CD14-positive monocyte (primary cell): ENCODE measurements at places on chromosomes 13 and 19.

DNA sequence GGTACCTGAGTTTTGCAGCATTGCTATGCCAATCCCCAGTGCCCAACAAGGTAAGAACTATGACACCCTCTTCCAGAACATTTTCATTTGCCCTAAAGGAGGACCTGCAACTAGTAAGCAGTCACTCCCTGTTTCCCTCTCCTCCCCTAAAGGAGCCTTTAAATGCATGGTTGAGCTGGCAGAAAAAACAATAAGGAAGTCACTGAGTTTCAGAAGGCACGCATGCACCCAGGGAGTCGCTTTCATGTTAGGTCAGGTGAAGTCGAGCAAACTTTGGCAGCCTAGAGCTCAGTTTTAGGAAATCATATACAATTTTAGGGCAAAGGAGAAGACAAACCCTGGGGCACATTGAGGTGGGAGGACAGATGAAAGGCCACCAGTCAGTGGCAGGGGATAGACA is 11.8 kb downstream of the NLRP11 start:
- DNase-seq: no peak

GRCh38 chr19:7971553-7972520 is 28.4 kb upstream of the TIMM44 start:
- DNase-seq: no peak

- DNase-seq: no peak
These were observed 1215.9 kb downstream of the UQCRFS1 start for GRCh38 chr19:27997069-27997468.

- no peak for DNase-seq
These were observed 734.6 kb upstream of the SLITRK1 start for GRCh38 chr13:84616864-84617263.

- DNase-seq: no peak
These were observed 113.7 kb downstream of the RFC3 start for GRCh38 chr13:33931397-33932311.

- DNase-seq: no peak
These were observed 1.5 kb upstream of the RAB3A start for GRCh38 chr19:18205200-18205892.

- no peak for DNase-seq
These were observed 43.3 kb downstream of the ATP11A start for GRCh38 chr13:112733112-112733511.

DNA sequence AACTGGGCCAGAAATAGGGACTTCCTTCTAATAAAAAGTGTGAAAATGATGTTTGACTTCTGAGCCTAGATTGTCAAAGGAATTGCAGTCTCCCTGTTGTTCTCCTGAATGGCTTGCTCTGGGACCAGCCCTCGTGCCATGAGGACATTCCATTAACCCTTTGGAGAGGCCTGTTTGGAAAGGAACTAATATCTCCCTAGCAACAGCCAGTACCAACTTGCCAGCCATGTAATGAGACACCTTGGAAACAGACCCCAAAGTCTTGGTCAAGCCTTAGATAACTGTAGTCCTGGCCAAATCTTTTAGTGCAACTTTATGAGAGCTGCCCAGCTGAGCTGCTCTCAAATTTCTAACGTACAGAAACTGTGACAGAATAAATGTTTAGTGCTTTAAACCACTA is 8.2 kb upstream of the SIAH3 start:
- DNase-seq: no peak

DNA sequence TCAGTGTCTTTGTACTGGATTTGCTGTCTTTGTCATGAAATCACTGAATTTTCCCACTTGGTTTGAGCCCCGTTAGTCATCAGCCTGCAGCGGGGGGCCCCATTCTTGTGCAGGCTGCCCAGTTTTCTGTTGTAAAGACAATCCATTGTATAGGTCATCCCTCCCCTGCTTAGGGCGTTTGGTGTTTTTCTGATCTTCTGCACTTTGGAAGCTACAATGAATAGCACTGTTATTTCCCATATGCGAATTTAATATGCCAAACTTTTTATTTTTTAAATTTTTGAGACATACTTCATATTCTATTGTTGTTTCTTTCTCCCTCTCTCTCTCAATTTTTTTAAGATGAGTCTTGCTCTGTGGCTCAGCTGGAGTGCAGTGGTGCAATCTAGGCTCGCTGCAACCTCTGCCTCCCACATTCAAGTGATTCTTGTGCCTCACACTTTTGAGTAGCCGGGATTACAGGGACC is 9.0 kb downstream of the SLC27A1 start:
- no peak for DNase-seq

GRCh38 chr13:113423520-113424163 is 29.6 kb downstream of the ADPRHL1 start:
- no peak for DNase-seq

- DNase-seq: no peak
These were observed 17.9 kb upstream of the EPHX3 start for GRCh38 chr19:15249972-15250639.

DNA sequence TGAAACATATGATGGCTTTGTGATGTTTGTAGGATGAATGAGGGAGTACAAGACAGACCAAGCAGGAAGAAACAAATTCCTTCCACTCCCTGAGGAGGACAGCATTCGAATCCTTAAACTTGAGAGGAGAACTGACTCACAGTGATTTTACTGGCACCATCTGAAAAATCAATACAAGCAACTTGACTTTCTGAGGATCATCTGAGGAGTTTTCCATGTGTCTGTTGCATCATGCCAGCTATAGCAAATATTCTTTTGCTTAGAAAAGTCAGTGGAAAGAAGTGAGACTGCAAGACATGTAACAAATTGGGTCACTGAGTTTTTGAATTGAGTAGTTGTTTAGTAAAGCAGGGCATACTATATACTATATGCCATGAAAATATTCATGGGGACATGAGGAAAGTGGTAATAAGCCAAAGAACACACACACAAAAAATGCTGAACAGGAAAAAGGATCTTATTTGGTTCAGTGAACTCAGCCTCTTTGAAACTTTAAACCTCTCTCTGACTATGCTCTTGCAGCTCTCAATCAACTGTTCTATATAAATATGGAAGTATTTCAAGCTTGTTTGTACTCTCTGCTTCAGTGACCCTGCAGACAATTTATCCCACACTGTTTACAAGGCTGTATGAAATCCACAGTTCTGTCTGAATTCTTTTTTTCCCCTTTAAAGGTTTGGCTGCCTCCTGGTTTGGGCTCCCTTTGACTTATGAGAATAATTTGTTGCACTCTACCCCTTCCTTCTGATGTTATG is 35.5 kb downstream of the SERTM1 start:
- no peak for DNase-seq

DNA sequence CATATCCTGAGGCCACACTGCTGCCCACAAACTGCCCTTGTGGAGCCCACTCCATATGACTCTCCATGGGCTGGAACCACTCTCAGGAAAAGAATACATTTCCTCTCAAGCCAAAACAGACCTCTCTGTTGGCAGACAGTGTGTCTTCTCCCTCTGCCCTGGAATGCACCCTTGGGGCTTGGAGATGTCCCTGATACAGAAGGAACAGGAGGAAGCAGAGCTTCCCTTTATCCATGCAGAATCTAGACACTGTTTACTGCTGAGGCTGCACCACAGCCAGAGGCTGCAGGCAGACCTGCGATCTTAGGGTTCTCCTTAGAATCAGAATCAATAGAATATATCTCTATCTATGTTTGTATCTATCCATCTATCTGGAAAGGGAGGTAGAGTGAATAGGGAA is 26.8 kb upstream of the CYP4F8 start:
- peak; percentile 47 for DNase-seq

DNA sequence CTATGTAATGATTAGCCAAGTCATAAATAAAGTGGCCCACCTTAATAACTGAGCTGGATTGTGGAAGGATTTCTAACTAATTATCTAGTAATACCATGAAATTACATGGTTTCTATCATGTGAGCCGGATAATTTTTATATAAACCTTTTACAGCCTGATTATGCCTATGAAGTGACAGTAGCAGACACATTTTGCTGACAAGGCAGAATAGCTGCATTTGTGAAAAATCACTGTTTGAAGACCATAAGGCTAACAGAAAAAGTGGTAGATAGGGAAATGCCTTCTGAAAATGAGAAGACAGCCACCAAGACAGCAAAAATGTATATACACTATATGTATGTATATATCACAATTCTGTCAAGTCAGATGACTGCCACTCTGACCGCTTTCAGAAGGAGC is 27.1 kb downstream of the SLITRK5 start:
- DNase-seq: no peak

GRCh38 chr19:56678205-56678604 is 6.6 kb upstream of the ZNF835 start:
- no peak for DNase-seq

- DNase-seq: no peak
These were observed 94.7 kb downstream of the ZDHHC20 start for GRCh38 chr13:21364357-21364756.

DNA sequence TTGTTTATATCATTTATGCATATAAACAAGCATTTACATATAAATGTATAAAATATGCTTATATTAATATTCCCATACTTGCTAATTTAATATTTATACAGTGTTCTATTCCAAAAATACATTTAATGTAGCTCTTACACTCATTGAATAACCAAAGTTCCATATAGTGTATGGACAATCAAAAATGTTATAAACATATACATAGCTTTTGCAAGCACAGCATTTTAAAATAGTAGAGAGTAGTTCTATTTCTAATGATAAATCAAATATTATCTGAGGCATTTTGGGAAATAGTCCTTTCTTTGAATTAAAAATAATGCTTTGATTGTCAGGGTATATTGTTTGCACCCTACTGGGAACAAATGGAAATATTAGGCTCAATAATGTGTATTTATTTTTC is 22.5 kb upstream of the COG6 start:
- no peak for DNase-seq

GRCh38 chr19:52722062-52723003 is 12.5 kb downstream of the ZNF611 start:
- no peak for DNase-seq

GRCh38 chr13:100738176-100738855 is 63.7 kb upstream of the TMTC4 start:
- DNase-seq: no peak

DNA sequence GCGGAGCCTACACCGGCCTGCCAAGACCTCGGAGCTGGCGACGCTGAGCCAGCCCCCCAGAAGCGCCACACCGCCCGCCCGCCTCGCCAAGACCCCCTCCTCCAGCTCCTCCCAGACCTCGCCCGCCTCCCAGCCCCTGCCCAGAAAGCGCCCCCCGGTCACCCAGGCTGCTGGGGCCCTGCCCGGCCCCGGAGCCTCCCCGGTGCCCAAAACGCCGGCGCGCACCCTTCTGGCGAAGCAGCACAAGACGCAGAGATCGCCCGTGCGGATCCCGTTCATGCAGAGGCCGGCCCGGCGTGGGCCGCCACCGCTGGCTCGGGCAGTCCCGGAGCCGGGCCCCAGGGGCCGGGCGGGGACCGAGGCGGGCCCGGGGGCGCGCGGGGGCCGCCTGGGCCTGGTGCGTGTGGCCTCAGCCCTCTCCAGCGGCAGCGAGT is 10.2 kb downstream of the C19orf25 start:
- no peak for DNase-seq

DNA sequence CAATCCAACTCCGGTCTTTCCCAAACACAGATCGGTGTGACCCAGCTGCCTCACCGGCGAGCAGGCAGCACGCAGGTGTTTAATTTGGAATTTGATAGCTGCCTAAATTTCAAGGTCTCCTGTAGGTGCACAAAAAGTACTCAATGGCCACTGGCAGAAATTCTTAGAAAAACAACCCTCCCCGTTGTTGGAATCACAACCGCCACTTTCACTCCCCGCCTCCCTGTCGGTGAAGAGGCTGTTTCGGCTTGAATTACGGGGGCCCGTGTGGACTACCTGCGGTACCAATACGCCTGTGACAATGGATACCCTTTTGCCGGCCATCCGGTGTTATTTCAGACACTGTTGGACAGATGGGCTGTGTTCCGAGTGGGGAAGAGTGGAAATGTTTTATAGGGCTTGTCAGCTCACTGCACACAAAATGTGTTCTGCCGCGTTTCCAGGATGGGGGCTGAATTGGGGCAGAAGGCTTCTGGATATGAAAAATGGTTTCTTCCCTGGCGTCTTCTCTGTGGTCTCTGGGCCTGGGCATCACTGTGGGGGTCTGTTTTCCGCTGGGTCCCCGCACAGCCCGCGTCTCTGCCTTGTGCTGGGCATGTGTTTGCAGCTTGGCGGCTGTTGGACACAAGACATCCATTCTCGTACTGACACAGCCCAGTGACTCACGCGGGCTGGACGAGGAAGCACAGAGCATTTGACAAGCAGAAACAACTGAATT is 45.4 kb downstream of the ZIC5 start:
- no peak for DNase-seq

- DNase-seq: no peak
These were observed 56.1 kb downstream of the KL start for GRCh38 chr13:33072282-33072681.

- DNase-seq: no peak
These were observed 128.1 kb downstream of the TUBA3C start for GRCh38 chr13:19053561-19053960.

- no peak for DNase-seq
These were observed 50.2 kb downstream of the LRCH1 start for GRCh38 chr13:46603165-46603603.

DNA sequence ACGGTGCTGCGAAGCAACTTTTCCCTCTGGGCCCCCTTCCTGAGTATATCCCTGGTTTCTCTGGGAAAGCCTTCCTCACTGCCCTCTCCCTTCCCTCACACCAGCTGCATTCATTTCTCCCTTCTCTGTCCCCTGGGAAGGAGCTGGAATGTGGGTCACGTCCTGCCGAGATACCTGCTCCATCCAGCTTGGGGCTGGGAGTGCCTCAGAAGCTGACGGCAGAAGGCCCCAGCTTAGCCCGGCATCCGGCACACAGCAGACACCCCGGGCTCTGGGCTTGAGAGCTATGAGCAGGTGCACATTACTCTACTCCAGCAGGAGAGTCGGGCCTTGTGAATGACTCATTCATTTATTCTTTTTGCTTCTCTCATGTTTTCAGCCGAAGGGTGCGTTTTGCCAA is 170.6 kb downstream of the TEX29 start:
- no peak for DNase-seq

DNA sequence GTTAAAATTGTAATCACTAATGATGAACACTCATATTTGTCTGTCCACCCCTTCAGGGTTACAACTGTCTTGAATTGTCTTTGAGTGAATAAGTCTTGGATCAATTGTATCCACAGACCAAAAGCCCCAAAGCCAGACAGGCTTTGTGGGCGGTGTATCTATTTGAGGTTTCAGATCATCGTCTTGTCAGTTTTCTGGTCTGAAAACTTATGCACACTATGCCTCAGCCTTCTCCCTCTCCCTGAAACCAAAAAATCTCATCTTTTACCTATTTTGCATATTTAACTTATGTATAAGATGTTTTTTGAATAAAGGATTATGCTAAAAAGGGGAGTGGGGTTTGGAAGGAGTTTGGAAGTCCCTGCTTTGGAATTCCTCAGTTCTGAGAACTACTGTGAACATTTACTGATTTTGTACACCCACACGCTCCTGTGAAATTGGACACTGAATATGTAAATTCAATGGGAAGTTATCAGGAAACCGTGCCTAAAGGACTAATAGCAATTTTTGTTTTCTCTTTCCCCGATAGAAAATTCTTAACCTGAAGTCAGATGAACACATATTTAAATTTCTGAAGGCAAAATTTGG is 52.1 kb downstream of the DPY19L3 start:
- DNase-seq: no peak

- no peak for DNase-seq
These were observed 23.1 kb downstream of the GAS6 start for GRCh38 chr13:113840541-113841352.
